ENCODE measurements at places on chromosomes 3 and 15.

DNA sequence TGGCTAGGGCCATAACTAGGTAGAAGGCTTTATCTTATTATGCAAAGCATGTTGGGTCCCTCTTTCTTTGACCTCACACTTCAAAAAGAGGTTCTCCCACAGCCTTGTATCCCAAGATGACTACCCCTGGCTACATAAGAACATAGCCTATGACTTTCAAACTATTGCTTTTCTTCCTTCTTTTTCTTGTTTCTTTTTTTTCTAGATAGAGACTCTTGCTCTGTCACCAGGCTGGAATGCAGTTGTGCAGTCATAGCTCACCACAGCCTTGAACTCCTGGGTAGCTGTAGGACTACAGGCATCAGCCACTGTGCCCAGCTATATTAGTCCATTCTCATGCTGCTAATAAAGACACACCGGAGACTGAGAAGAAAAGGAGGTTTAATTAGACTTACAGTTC is 47.2 kb downstream of the DIPK2A start:
- DNase-seq = no peak

DNA sequence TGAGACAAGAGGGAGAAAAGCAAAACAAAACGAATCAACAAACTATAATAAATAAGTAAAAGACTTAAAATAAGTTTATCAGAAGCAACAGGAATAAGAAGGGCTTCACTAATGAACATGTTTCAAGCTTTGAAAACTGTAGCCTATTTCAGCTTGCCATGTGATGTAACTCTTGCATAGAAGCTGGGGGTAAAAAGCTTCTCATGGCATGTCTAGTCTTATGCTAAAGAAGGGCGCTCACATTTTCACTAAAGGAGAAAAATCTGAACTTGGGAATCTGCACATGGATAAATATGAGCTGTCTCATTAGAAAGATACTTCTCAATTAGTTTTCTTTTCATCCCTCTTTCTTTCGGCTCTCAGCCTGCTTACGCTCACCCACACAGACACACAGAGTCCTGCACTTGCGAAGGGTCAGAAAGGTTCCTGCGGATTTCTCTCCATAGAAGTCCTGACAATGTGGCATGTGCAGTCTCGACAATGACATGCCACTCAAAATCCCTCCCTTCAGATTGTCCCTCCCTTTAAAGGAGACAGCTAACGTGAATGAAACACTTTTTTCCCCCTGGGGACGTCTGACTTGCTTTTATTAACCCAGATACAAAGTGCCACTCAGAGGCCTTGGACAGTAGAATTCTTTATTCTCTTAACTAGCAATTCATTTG is 568.9 kb upstream of the NR2F2 start:
- DNase-seq = no peak

GRCh38 chr3:102511639-102512038 is 76.8 kb downstream of the ZPLD1 start:
- DNase-seq = peak; percentile 16

DNA sequence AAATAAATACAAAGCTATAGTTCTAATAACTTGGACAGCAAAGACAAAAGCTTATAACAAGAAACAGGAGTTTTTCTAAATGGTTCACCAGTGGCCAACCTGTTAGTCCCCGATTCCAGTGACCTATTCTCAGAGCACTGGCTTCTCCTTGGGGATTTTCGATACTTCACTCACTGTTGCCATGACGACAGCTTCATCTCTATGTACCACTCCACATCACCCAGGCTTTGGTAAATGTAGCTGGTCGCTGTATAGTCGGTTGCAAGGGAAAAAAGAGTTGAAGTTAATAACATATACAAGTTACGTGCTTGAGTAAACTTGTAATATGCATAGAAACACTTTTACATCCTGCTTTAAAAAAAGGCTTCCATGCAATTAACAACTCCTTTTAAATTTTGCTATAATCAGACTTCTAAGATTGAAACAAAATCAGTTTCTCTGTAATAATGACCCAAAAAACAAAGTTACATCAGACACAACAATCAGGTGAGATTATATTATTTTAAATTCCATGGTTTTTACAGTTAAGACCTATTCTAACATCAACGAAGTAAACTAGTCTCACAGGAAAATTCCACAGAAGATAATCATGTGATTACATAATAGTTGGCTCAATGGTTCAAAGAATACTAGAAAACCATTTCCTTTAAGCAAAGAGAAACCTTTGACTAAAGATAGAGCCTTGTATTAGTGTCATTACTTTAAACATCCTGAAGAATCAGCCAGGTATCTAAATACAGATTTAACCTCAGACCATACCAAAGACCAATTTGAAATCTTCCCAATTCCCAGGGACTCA is 2.9 kb downstream of the CCNL1 start:
- no peak for DNase-seq

- DNase-seq = no peak
Observed at GRCh38 chr15:47802216-47802615, 84.9 kb downstream of the SEMA6D start.

DNA sequence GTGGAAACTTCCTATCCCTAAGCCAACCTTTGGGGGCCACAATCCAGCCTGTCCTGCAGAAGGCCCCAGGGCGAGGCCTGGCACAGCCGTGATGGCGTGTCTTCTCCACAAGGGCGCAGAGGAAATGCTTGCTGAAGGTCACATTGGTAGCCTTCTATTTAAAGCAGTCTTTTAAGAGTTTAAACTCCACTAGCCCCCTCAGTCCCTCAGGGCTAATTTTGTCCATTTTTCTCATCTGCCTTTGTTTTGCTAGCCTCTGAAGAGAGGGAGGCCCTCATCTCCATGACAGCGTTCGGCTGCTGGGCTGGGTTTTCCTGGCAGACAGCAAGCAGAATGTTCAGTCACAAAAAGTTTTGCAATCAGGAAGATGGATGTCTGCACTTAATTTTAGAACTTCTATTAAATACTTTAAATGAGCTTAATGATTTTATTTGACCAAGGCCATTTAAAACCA is 40.8 kb downstream of the RARB start:
- DNase-seq = no peak

DNA sequence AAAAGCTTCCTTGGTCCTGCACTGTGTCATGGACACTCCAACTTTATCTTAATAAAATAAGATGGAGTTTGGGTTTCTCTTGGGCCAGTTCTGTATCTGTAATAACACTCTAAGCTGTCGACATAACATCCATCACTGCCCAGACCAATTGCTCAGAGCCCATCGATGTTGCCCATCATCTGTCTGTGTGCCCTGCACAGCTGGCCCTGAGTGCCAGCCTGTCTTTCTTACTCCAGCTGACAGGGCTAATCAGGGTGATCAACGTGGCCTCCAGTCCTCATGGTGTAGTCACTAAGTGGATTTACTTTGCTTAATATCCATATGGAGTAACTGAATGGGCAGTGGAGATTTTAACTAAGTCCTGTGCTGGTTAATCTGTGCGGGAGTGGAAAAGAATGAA is 419.8 kb upstream of the TPM1 start:
- DNase-seq = no peak

DNA sequence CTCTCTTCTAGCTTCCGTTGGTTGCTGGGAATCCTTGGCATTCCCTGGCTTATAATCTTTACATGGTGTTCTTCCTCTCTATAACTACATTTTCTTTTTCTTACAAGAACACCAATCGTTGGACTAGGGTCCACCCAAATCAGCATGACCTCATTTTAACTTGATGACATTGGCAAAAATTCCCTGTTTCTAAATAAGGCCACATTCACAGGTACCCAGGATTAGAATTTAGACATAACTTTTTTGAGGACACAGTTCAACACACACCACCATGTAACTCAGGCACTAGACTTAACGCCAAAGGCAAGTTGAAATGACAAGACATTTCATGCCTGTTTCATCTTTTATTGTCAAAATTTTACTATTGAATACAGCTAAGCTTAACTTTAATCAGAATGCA is 93.0 kb downstream of the NECTIN3 start:
- no peak for DNase-seq

DNA sequence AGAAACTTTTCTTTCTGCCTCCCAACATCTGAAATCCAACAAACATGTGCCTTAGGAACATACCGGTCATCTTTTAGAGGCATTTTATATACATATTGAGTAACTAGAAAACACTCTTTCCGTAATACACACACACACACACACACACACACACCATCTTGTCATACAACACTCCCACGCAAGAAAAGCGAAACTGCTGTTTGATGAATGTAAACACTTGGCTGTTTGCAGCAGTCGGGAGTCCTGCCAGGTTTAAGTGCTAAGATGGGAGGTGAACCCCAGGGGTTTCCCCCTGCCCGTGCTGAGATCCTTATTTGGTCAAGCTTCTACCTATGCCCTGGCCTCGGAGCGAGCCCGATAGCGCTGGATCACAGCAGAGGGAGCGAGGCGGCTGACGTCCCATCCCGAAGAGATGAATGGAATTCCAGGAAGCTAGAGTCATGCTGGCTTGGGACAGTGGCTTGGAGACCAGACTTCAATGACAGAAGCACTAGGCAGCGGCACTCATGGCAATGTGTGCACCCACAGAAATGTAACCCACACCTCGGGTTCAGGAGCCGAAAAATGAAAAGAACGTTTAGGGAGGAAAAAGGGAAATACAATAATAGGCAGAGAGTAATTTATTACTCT is 1.3 kb upstream of the THBS1 start:
- peak; percentile 9 for DNase-seq

DNA sequence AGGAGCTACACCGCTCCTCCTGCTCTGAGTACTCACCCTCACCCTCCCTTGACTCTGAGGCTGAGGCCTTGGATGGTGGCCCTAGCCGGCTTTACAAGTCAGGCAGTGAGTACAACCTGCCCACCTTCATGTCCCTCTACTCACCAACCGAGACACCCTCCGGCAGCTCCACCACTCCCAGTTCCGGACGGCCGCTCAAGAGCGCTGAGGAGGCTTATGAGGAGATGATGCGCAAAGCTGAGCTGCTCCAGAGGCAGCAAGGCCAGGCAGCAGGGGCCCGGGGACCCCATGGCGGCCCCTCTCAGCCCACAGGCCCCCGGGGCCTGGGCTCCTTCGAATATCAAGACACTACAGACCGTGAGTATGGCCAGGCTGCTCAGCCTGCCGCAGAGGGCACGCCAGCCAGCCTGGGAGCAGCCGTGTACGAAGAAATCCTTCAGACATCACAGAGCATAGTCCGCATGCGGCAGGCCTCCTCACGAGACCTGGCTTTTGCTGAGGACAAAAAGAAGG is 21.2 kb upstream of the APEH start:
- DNase-seq = no peak

DNA sequence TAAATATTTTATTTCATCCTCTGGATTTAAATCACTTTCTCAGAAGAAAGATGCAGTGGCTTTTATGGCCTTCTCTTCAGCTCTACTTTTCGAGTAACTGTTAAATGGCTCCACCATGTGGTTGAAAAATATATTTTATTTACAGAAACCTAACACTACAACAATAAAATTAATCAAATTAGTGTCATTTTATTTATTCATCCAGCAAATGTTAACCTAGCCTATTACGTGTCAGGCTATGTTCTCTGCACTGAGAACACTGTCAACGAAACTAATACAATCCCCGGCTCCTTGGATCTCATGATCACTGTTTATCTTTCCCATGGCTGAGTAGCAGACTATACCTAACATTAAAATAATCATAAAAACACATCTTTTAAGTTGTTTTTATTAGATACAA is 148.0 kb upstream of the OSTN start:
- DNase-seq = peak; percentile 57

DNA sequence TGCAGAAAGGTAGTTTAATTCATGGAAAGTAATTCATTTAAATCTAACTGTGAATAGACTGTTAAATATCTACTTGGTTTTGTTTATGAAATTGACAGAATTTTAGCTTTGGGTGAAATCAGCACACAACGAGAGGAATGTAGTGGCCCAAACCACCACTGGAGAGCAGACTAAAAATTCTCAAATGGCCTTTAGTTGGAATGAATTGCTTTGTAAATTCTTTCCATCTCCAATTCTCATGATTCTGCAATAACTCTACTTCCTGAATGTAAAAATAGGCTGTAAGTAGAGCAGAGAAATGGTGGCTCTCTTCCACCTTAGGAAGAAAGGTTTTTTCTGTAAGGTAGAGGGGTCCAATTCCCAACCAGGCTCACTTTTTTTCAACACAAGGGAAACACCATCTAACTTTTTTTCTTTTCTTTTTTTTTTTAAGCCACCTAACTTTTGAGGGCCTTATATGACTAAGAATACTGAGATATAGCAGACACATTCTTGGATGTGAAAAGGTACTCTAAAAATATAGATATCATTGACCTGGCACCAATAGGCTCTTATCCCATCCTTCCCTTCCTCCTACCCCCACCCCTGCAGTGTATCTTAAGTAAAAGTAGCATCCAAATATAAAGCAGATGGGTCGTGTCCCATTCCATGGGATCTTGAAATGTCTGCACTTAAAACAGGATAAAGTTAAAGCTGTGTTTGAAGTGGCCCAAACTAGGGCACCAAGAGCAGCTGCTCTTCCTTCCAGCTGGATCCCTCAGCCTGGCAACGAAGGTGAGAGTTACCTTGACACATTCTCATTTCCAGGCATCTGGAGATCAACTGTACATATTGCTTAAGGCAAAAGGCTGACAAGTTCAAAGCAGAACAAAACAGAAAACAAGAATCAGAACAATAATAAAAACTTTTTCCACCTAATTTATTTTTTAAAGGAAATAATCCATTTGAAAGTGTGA is 194.1 kb downstream of the TPRG1 start:
- no peak for DNase-seq

GRCh38 chr3:76514836-76515235 is 525.1 kb upstream of the ROBO2 start:
- DNase-seq = no peak

- DNase-seq = peak; percentile 31
Observed at GRCh38 chr3:132407025-132407424, 10.3 kb upstream of the DNAJC13 start.

GRCh38 chr3:115623044-115623868 is at the start of gene GAP43:
GAP43 (plus strand) TSS chr3:115623510; CDS start chr3:115623690, 180 bp downstream.
- no peak for DNase-seq

GRCh38 chr3:196016059-196016458 is 65.8 kb downstream of the TFRC start:
- no peak for DNase-seq

DNA sequence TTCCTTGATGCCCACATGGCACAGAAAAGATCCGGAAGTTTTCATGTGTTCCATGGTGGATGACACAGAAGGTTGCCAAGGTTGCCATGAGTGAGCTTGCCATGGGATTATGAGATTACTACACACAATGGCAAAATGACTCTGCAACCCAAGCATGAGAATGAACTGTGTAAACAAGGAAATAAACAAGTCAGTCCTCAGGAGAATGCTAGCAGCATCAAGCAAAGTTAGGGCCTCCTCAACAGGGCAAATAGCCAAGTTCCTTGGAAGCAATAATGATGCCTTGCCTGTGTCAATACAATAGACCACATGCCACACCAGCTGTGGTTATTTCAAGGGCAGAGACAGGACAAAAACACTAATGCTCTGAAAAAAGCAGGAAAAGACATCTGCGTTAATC is 41.8 kb downstream of the AQR start:
- DNase-seq = no peak

DNA sequence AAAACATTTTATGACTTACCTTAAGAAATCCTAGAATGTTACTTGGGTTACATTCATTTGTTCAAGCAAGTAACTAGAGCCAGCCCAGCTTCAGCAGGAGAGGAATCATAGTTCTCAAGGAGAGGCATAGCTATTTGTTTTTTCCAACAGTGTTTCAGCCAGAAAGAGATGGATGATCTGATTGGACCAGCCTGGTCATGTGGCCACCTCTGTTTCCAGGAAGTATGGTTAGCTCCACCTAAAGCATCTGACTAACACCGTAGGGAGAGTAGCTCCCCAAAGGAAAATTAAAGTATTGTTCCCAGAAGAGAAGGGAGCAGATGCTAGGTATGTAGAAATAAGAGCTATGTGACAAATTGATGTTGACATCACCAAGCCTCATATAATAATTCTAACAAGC is 417.1 kb downstream of the TAFA4 start:
- no peak for DNase-seq
